ENCODE measurements at places on chromosomes 2 and 18.

DNA sequence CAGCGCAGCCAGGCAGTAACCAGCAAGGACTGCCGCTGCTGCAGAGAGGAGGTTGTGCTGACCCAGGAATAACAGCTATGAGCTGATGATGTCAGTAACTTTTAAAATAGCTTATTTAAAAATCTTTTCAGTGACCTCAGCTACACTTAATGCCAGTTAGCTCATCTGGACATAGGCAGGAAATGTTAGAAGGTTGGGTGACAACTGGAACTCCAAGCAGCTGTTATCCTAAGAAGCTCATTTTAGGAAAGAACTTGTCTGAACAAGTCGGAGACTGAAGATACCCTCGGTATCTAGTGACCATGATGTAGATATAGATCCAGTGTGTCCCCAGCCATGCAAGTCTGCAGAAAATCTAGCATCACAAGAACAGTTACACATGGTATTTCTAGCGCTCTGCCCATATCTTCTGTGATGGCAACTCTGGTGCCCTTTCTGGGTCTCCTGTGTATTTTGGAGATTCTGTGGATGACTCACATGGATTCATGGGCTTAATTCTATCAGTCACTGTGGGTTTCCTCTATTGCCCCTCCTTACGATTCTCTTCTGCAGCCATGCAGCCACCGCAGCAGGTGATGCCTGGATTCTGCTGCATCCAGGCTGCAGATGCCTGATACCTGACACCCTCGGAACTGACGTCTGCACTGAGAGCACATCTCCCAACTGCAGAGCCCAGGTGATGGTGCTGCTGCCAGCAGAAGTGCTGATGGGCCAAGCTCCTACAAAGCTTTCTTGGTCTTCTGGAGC is 19.8 kb upstream of the PLEK start:
- no peak for DNase-seq

DNA sequence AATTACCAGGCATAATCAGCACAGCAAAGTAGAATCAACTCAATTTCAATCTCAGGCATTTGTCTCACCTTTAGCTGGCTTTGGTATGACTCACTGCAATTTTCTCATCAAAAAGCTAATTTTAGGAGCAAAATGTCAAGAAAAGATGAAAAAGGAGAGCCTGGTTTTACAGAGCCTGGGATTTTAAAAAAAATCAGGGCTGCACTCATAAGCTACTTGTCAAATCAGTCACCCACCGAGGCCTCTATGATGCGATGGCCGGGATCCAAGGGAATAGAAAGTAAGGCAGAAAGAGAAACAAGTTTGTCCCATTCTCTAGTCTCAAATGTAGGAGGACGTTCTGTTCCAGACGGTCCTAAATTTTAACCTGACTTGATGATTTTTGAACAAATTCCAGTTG is 170.9 kb downstream of the SOCS6 start:
- no peak for DNase-seq

DNA sequence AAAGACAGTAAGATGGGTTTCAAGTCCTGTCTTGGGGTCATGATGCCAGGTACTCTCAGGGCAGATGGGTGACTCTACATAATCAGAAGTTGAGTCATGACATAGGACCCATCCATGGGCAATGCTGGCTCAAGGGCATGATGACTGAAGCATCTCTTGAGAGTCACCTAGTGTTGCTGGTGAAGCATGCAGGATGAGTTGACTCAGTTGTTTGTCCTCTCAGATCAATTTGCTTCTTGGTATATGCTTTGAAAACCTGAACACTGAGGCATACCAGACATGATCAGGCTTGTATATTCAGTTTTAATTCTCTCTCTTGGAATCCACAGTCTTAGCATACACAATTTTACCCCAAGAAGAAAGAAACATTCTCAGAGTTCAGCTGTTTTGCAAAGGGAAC is 658.9 kb upstream of the NXPH2 start:
- DNase-seq: no peak

DNA sequence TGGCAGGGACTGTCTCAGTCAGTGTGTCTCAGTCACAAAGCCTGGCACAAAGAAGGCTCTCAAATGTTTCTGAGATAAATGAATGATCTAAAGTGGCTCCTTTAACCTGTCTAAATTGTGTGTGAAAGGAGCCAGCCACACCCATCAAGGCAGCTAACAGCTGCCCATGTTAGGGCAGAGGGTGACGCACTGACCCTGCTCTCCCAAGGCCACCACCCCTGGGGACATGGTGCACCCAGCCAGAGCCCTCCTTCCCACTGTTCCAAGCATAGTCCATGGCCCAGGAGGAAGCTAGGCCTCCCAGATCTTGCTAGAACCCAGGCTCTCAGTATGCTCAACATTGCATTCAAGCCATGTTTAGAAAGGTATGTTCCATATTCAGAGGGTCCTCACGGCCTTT is 100.3 kb downstream of the KLHL29 start:
- DNase-seq: no peak

DNA sequence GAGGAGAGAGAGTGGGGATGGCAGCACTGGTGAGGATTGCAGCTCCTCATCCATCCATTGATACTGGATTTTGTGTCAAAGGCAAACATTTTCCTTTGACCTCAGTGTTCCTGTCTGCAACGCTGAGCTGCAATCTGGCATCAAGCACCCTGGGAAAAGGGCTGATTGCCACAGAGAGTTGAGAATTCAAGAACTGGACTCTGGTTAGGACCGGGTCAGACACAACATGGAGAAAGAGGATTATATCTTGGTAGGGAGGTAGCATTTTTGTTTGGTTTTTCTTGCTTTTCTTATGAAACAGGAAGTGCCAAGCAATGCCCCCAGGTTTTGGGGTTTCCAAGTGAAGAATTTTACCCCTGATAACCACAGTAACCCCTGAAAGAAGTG is 81.9 kb upstream of the PKDCC start:
- DNase-seq: no peak

GRCh38 chr2:191189112-191189635 is 38.4 kb upstream of the STAT4 start:
- DNase-seq: no peak

DNA sequence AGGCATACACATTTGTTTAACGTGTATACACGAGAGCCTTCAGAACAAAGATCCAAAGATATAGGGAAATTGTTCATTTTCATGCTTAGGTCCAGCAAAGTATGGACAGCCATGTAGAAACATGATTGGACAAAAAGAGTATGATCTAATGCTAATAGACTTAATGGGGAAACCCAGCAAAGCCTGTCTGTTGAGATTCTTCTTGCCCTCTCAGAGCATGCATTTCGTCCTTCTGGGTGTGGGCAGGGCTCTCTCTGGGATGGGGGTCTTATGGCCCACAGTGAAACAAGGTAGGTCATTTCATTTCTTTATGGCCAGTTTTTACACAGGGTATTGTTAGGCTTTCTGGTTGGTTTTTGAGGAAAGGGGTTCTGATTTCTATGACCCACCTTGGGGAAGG is 124.4 kb downstream of the COMMD1 start:
- DNase-seq: no peak

- DNase-seq: no peak
These were observed 72.9 kb upstream of the RPL31 start for GRCh38 chr2:100929147-100929546.

- DNase-seq: no peak
These were observed 5.3 kb downstream of the FIGN start for GRCh38 chr2:163730556-163730955.

DNA sequence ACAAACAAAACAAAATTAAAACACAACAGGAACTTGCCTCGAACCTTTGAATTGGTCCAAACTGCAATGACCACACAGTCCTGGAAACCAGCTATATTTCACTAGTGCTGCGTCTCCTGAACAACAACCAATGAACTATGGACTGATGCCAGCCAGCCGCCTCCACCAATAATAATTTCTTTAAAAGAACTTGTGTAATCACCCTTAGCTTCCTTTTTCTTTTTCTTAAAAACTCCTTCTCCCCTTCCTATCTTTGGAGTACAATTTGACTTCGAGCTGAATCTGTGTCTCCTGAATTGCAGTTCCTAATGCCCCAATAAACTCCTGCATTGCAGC is 1.6 kb upstream of the CXXC1 start:
- DNase-seq: no peak

DNA sequence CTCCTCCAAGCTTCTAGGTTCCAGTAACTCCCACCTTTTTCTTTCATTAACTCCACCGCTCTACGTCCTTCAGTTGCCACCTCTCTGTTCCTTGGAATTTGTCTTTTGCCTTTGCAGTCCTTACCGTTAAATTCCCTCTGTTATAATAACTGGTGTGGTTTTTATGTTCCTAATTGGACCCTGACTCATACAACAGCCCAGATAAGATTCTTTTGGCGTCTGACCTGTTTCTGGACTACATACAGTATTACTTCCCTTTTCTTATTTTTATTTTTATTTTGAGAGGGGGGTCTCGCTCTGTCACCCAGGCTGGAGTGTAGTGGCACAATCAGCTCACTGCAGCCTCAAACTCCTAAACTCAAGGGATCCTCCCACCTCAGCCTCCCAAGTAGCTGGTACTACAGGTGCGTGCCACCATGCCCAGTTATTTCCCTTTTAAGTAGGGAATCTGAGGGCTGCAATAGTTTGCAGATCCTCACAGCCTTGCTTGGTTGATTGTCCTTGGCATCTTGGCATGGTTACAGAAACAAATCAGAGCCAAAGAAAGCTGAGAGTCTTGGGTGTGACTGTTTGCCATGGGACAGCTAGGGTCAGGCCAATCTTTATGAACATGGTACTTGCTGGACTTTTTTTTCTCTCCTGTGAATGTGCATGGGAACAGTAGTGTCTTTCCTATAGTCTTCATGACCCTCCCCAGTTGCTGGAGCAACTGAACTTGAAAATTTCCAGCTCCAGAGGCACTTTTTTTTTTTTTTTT is 22.0 kb downstream of the TCF23 start:
- DNase-seq: no peak

DNA sequence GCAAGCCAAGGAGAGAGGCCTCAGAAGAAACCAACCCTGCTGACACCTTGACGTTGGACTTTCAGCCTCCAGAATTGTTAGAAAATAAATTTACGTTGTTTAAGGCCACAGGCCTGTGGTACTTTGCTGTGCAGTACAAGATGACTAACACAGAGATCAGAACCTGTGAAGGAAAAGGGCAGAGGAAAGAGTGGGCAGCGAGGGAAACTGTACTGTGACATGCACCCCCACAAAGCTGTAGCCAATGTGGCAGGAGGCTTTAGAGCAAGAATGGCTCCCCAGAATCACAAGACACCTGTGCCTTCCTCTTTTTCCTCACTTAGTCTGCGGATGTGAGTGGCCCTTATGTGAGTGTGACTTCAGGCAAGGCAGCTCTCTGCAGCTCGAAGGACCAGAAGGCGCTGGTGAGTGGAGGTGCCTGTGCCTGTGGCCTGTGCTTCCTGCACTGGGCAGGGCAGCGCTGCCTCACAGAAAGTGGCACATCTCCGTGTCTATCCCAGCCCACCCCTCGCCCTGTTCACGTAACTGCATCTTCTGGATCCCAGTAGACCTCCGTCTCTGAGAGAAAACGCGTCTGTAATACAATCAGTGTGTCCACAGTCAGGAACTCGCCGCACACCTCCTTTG is 89.5 kb downstream of the MRPS9 start:
- DNase-seq: no peak

GRCh38 chr2:70919672-70920366 is 15.9 kb upstream of the ATP6V1B1 start:
- DNase-seq: no peak

DNA sequence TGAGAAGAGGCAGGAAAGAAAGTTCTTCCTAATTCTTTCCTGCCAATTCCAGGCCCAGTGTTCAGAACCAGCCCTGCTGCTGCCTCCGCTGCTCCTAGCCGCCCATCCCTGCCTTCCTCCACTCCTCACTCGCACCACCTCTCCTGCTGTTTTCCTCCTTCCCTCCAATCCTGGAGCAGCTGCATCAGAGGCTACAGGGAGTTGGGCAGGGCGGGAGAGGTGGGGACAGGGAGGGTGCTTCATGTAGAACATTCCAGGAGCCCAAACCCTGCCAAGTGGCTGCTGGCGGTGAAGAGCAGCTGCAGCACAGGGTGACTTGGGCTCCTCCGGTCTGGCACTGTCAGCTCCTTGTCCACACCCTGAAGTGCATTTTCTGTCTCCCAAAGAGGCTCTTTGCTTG is 176.3 kb downstream of the TNS1 start:
- DNase-seq: no peak

DNA sequence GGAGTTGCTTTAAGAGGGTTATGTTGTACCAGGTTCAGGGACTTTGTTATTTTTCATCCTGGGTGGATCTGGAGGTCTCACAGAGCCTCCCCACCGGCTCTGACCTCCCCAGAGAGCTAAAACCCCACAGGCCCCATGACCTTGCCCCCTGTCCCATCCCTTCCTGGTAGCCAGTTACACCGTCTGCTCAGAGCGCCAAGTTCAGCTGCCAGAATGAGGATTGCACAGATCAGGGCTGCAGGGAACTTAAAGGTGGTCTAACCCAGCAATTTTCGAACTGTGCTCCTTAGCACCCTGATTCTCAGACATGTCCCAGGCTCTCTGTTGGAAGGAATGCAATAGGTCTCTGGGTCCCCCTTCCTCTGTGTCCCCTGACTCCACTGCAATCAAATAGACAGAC is 32.1 kb downstream of the ATOH8 start:
- no peak for DNase-seq

GRCh38 chr18:51030537-51031258 is 685 bp downstream of the SMAD4 start:
- no peak for DNase-seq

DNA sequence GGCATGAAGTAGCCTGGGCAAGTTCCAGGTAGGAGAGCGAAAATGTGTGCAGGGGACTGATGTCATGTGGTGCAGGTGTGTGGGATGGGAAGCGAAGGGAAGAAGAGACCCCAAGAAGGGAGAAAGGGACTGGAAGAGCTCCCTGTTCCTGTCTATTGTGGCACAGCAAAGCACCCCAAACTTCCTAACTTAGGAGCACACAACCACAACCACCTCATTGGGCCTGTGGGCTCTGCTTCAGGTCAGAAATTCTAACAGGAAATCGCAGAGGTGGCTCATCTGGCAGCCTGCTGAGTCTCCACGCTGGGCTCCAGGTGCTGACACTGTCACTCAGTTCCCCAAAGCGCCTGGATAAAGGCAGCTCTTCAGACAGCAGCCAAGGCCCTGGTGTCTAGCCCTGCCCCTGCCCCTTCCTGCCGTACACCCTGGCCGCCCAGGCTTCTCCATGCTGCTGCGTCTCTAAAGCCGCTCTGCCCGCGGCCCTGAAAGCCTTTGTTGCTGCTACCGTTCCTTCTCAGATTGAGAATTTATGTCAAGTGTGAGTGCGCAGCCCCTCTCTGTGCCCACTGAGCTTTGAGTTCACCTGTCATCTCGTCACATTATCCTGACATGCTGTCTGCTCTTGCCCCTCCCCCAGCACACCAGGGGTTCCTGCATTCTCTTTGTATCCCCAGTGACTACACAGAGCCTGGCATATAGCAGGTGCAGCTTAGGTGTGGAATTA is 140.2 kb upstream of the BCL2L11 start:
- no peak for DNase-seq

GRCh38 chr18:2310886-2311285 is 260.4 kb downstream of the METTL4 start:
- no peak for DNase-seq

Measured in NCI-H446 treated with DMSO at 0.1 percent for 48 hours (cell line).